ENCODE measurements at places on chromosomes 1 and 21.
A peak's percentile ranks its signal among the peaks of the same experiment; 100 is the strongest.

GRCh38 chr21:36255663-36256062 lies 64.3 kb upstream of the MORC3 start:
- DNase-seq: no peak

- no peak for DNase-seq
Observed at GRCh38 chr1:179978199-179979079, 23.8 kb downstream of the CEP350 start.

- DNase-seq: no peak
Observed at GRCh38 chr21:43727519-43728153, 8.7 kb downstream of the PDXK start.

GRCh38 chr1:178533121-178533946 lies 20.4 kb downstream of the TEX35 start:
- no peak for DNase-seq

DNA sequence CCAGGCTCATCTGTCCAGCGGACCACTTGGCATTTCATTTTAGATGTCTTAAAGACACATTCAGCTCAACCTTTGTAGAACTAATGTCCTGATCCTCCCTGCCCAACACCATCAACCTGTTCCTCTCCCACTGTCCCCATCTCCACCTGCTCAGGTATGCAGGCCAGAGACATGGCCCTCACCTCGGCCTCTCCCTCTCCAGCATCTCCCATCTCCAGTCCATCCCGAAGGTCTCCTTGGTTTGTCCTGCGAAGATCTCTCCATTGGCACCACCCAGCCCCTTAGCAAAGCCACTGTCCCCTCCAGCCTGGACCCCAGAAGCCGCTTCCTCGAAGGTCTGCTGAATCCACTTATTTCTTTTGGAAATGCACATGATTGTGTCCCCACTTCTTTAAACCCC lies 20.9 kb upstream of the KCNC4 start:
- DNase-seq: no peak

DNA sequence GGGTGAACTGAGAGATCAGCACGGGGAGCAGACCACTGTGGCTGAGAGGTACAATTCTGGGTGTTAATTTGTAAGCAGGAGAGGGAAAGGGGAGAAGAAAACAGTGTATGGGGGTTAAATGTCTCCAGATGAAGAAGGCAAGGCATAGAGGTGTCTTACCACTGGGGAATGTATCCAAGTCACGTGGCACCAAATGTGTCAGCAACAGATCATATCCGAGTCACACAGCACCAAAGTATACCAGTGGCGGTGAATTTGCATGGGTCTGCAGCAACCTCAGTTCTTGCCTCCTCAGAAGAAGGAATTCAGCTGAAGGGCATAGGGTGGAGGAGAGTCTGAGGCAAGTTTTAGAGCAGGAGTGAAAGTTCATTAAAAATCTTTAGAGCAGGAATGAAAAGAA lies 21.2 kb upstream of the SYCP1 start:
- no peak for DNase-seq

GRCh38 chr1:206122686-206123085 lies 5.5 kb upstream of the AVPR1B start:
- no peak for DNase-seq

- no peak for DNase-seq
Observed at GRCh38 chr1:234874291-234875288, 254.0 kb downstream of the TOMM20 start.

DNA sequence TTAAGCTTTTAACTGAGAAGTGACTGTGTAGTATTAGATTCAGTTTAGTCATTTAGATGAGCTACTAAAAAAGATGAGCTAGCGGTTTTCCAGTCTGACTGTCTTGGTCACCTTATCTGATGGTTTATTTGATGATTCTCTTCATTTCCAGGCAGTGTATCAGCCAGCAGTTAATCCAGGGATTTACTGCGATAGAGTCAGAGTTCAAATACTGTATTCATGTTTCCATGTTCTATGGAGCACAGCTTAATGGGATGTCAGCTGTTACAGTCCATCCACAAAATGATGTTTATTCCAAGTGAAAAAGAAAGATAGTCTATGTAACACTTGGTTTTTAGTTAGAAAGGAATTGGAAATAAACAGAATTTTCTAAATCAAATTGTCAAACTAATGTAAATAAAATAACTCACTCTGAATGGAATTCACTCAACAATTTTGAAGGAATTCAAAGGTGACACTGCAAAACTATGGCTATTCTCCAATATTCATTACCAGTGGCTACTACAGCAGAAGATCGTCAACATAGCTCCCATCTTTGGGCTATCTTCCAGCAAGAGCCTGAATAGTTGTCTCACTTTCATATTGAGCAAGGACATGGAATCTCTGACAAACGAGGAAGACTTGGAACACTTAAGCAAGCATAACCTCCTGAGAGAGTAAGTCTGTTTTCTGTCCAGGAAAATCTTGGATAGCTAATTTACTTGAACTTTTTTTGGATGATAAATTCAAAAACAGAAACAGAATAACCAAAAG lies 54.6 kb upstream of the DPT start:
- DNase-seq: peak; percentile 65
